NCI-H2029 treated with DMSO at 0.1 percent for 48 hours (cell line): ENCODE measurements at places on chromosomes 12 and 14.

- no peak for DNase-seq
These were observed 4.7 kb upstream of the PDE1B start for GRCh38 chr12:54544743-54545142.

GRCh38 chr14:98909251-98909944 is 362.6 kb downstream of the BCL11B start:
- peak; percentile 9 for DNase-seq

GRCh38 chr12:18487509-18487908 is 226.2 kb downstream of the PIK3C2G start:
- no peak for DNase-seq

DNA sequence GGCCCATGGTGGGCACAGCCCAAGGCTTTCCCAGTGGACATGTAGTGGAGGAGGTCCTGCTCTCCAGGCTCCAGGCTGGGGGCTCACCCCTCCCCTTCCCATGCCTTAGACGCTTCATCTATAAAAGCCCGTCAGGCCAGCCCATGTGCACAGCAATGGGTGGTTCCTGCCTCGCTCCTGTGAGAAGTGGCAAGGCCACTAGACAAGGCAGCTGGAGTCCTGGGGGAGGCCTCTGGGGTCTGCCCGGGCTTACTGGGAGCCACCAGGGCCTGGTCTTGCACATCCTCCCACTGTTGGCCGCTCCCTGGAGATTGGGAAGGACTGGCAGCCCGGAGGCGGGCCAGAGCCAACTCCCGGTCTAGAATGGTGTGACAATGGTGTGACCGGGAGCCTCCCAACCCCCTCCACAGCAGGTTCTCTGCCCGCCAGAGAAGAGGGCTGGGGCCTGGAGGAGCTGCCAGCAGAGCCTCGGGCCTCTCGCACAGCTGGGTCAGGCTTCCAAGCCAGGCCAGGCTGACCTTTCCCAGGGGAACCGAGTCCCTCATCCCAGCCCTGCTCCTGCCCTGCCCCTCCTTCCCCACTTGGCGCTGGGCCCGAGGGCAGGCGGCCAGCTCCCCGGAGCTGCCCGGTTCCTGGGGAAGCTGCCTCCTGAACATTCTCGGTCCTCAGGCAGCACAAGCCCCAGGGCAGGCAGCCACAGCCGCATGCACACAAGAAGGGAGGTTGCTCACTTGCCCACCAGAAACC is 97.9 kb downstream of the RFLNA start:
- no peak for DNase-seq

GRCh38 chr12:7130701-7131501 is 730 bp downstream of the CLSTN3 start:
- no peak for DNase-seq

DNA sequence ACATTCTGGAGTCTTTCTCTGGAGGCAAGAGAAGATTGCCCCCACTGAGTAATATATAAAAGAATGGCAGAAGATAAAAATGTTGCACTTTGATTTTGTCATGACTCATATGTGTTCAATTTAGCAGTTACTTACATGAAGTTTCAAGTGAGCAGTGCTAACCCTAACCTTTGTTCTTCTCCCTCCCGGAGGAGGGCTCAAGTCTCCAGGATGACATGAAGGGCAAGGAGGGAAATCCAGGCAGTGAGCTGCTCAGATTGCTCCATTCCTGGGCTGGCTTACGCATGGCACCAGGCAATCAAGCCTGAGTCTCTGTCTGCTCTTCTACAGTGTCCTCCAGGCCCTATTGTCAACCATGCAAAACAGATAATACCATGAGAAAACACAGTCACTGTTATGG is 322.3 kb downstream of the DUSP6 start:
- no peak for DNase-seq

DNA sequence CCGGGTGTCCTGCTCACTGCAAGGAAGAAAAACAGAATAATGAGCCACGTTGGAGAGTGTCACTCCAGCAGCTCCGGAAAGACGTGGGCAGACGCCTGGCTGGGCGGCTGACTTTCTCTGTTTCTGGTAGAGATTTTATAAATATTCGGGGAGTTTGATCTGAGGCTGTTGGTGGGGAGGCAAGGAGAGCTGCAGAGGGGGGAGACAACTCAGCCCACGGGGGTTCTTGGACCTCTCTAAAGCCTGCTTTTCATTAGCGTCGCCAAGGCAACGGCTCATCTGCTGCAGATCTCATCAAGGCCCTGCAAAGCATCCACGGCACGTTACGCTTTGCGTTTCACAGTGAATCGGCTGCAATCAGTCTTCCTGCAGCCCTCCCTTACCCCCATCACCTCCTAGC is 207.2 kb downstream of the ZFP36L1 start:
- no peak for DNase-seq

GRCh38 chr14:65792208-65792905 is 379.8 kb downstream of the FUT8 start:
- DNase-seq: no peak

GRCh38 chr14:93490001-93490400 is 59.3 kb downstream of the UNC79 start:
- DNase-seq: no peak

GRCh38 chr12:123278101-123278627 is 6.5 kb upstream of the CDK2AP1 start:
- no peak for DNase-seq
